ENCODE measurements at places on chromosomes 5 and 9.

DNA sequence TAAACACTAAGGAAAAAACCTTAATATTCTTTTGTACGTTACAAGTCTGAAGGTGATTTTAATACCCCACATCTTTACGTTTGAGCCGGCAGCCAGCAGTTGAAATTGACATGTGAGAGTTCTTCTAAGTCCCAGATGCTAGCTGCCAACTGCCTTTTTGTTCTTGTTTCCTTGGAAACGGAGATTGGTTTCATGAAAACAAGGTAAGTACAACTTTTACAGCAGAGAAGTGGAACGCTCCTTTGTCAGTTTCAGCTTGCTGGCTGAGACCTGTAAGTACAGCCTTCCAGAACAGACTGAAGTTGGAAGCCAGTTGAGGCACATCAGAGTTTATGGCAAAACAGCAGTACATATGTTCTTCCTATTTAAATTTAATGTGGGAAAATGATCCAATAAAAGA lies 1018.4 kb upstream of the ARRDC3 start:
- no peaks in the 10 kb centered on the region for H3K36me3 ChIP-seq
- H3K27ac ChIP-seq = no peak overlapping the region
- DNase-seq = no peak
- no peaks in the 10 kb centered on the region for H3K27me3 ChIP-seq
- H3K4me1 ChIP-seq = no peaks in the 10 kb centered on the region
- no peak overlapping the region for H3K4me3 ChIP-seq

DNA sequence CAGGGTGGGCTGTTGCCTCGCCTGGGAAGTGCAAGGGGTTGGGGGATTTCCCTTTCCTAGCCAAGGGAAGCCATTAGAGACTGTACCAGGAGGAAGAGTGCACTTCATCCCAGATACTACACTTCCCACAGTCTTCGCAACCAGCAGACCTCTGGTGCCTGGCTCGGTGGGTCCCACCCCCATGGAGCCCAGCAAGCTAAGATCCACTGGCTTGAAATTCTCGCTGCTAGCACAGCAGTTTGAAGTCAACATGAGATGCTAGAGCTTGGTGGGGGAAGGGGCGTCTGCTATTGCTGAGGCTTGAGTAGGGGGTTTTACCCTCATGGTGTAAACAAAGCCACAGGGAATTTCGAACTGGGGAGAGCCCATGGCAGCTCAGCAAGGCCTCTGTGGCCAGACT lies 586.4 kb downstream of the HTR1A start:
- no peaks in the 10 kb centered on the region for H3K4me1 ChIP-seq
- H3K27me3 ChIP-seq = no peaks in the 10 kb centered on the region
- H3K4me3 ChIP-seq = no peak overlapping the region
- H3K27ac ChIP-seq = no peak overlapping the region
- DNase-seq = no peak

- H3K27ac ChIP-seq = no peak overlapping the region
- H3K27me3 ChIP-seq = no peaks in the 10 kb centered on the region
- H3K4me1 ChIP-seq = no peaks in the 10 kb centered on the region
- H3K36me3 ChIP-seq = no peaks in the 10 kb centered on the region
- DNase-seq = no peak
Observed at GRCh38 chr5:162160401-162160800, 92.8 kb downstream of the GABRG2 start.

DNA sequence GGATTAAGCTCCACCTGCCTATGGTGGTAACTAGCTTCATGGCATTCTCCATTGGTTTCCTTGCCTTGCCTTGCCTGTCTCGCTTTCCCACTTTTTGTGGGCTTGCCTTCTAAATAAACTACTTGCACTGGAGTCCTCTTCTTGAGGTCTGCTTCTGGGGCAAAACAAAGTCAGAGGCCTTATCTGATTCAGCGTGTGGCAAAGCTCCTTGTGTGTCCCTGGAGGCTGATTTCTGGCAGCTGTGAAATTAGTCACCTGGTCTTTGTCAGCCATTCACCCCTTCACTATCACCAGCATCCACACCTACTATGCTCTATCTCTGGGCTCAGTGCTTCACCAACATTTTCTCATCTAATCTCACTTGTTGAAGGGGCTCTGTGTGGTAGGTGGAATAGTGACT lies 176.2 kb downstream of the SEC61B start:
- no peak overlapping the region for H3K4me3 ChIP-seq
- no peak overlapping the region for H3K27ac ChIP-seq
- H3K36me3 ChIP-seq = no peaks in the 10 kb centered on the region

DNA sequence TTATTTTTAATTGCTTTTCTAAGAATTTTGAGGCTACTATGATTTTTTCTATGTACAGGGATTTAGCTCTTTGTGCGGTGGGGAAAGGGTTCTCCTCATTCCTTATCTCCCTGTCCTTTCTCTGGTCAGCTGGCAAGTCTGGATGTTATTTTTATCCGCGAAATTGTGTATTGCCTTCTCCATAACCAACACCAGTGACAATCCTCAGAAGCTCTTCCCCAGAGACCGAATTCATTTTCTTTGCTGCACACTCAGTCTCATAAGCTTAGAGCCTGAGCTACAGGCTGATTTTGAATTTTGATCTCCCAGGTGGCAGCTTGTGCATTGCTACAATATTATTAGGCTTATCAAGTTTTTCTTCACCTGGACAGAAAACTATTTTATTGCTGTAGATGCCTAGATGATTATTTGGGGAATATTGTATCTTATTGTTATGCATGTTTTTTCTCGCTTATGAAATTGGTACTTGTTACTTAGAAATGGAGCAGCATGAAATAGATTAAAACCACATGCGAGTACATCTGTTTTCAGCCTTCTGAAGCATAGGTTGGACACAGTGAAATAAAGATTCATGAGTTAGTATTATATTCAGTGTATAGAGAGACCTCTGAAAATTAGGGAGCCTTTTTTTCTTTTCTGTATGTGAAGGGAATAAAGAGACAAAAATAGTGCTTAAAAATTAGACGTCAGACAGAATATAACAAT lies 27.3 kb downstream of the CPEB4 start:
- no peak for DNase-seq
- no peaks in the 10 kb centered on the region for H3K4me1 ChIP-seq
- H3K27ac ChIP-seq = peak overlapping the region; percentile 75
- H3K36me3 ChIP-seq = peaks cover 21% of the 10 kb centered on the region
